Activated T-helper 2 cell treated with anti-CD3 and anti-CD28 coated beads, Interferon-gamma antibody, Interleukin-2, Interleukin-4, amounts not matched to agents 10 μg/mL and 5 μg/mL and 100 μg/mL, durations not matched to agents 14 hours and 24 hours and 36 hours (primary cell): ENCODE measurements at places on chromosomes 5 and 9. TPM values are rescaled to one million over a fixed set of nuclear protein-coding genes. Genes with fewer than 3 reads are reported as not detected.

GRCh38 chr9:124427281-124427680 lies 12.0 kb upstream of the PSMB7 start:
- no peak overlapping the region for H3K27ac ChIP-seq
- H3K4me1 ChIP-seq = no peaks in the 10 kb centered on the region
- no peak overlapping the region for H3K4me3 ChIP-seq
- H3K27me3 ChIP-seq = peaks cover 4% of the 10 kb centered on the region

DNA sequence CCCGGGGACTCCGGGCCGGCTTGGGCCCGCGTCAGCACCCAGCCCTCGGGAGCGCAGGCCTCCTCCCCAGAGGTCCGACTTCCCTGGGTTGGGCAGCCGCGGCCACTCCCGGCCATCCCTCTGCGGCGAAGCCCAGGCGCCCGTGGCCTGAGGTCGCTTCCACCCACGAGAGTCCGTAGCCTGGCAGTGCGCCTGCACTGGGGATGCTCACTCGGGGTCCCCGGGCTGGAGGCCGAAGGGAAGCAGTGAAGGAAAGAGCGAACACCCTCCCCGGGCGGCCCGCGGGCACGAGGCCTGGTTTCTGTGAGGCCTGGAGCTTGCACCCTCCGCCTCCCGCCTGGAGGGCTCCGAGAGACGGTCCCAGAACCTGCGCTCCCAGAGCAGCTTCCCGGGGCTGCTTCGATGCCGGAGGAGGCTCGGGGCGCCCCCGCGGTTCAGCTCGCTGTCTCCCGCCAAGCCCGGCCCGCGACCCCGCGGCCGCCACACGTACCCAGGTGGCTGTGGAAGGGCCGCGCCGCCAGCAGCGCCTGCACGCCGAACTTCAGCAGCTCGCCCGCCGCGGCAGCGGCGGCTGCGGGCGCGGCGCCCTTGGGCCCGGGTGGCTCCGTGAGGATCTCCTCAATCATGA lies 607 bp downstream of the BARX1 start:
- H3K27ac ChIP-seq = no peak overlapping the region
- H3K4me1 ChIP-seq = peaks cover 34% of the 10 kb centered on the region
- H3K27me3 ChIP-seq = peaks cover 68% of the 10 kb centered on the region
- no peak for DNase-seq
- H3K36me3 ChIP-seq = peaks cover 10% of the 10 kb centered on the region

DNA sequence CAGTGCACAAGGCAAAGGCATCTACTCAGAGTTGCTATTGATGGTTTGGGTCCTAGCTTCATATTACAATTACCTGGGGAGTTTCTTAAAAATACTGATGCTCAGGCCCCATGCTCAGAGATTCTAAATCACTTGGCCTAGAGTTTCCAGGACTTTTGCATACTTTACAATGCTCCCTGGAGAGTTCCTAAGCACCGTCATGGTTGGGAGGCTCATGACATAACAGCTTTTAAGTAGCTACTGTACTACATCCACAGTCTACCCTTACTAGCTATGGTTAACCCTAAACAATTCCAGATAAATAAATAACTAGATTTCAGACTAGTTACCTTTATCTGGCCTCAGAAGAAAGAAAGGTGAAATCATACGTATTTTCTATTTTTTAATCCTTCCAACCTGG lies 414.4 kb downstream of the PDE4D start:
- H3K4me1 ChIP-seq = peaks cover 5% of the 10 kb centered on the region
- no peaks in the 10 kb centered on the region for H3K36me3 ChIP-seq
- no peaks in the 10 kb centered on the region for H3K27me3 ChIP-seq
- no peak overlapping the region for H3K27ac ChIP-seq

- H3K27ac ChIP-seq = no peak overlapping the region
- H3K36me3 ChIP-seq = no peaks in the 10 kb centered on the region
- H3K4me3 ChIP-seq = no peak overlapping the region
Measured at GRCh38 chr5:82862711-82863110, 214.5 kb downstream of the TMEM167A start.

DNA sequence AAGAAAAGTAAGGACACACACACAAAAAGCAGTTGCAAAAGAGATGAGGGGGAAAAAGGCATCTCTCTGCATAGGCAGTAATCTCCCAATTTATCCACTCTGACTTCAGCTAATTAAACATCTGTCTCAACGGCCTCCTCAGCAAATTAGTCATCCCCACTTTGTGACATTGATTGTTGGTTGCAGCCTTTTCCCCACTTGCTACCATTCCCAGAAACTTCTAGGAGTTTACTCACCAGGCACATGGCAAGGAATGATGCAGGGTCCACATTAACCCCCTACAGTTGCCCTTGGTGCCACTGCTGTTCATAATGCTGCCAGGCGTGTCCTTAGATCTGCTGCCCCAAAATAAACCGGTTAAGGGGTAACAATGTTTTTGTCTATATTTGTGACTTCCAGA lies 174.6 kb downstream of the MAPKAP1 start:
- DNase-seq = no peak
- no peaks in the 10 kb centered on the region for H3K27me3 ChIP-seq
- H3K27ac ChIP-seq = no peak overlapping the region
- H3K4me1 ChIP-seq = peaks cover 30% of the 10 kb centered on the region
- no peak overlapping the region for H3K4me3 ChIP-seq

- H3K4me3 ChIP-seq = no peak overlapping the region
- peaks cover 2% of the 10 kb centered on the region for H3K27me3 ChIP-seq
- no peaks in the 10 kb centered on the region for H3K4me1 ChIP-seq
- no peaks in the 10 kb centered on the region for H3K36me3 ChIP-seq
- no peak for DNase-seq
Measured at GRCh38 chr5:175207321-175208040, 236.5 kb downstream of the DRD1 start.

DNA sequence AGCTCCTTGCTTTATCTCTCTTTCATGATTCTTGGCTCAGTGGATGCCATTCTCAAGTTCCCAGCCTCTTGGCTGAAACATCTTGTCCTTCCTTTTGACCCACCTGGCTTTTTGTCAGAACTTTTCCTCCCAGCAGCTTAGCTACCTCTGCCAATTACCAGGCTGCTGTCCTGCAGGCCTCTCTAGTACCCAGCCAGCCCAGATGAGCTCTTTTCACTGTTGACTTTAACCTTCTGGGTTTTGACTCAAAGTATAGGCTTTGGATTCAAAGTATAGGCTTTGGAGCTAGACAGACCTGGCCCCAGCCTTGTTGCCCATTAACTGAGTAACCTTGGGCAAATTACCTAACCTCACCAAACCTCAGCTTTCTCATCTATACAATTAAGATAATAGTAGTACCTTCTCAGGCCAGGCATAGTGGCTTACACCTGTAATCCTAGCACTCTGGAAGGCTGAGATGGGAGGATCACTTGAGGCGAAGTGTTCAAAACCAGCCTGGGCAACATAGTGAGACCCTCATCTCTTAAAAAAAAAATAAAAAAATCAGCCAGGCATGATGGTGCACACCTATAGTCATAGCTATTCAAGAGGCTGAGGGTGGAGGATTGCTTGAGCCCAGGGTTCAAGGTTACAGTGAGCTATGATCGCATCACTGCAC lies 6.6 kb upstream of the TMEFF1 start:
- no peak overlapping the region for H3K27ac ChIP-seq
- no peak for DNase-seq
- no peak overlapping the region for H3K4me3 ChIP-seq

GRCh38 chr5:168076561-168076991 lies 214.9 kb upstream of the WWC1 start:
- no peak overlapping the region for H3K4me3 ChIP-seq
- peaks cover 9% of the 10 kb centered on the region for H3K4me1 ChIP-seq
- no peak for DNase-seq
- H3K27me3 ChIP-seq = peaks cover 4% of the 10 kb centered on the region

DNA sequence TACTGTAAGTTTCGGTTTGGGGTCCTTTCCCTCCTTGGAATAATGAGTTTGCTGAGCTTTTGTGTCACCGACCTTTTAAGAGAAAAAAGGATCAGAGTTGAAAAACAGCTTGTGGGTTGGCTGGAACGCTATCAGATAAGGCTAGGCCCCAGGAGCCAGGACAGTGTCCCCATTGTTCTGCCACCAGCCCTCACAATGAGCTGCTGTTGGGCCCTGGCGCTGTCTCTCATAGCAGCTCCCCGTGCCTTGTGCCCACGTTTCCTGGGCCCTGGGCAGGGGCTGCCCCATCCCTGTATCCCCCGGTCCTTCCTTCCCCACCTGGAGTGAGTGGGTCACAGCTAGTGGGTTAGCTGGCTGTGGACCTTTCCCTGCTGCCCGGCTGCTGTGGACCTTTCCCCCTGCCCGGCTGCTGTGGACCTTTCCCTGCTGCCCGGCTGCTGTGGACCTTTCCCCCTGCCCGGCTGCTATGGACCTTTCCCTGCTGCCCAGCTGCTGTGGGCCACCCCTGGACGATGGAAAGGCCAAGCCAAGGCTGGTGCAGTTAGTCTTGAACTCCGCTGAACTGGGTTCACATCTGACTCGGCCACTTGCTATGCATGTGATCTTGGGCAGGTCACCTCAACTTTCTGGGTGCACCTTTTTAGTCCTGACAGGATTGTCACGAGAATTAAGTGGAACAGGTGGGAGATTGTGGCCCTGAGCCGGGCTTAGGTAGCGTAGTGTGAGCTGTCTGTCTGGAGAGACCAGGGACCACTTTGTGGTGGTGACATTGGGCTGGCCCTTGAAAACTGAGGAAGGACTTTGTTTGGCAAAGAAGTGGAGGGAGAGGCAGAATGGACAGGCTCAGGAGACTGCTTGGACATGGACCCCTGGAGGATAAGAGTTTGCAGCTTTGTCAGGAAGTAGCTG lies 99.5 kb downstream of the DAB2IP start:
- no peaks in the 10 kb centered on the region for H3K36me3 ChIP-seq
- no peak overlapping the region for H3K27ac ChIP-seq
- H3K4me3 ChIP-seq = no peak overlapping the region
- no peak for DNase-seq
- H3K27me3 ChIP-seq = no peaks in the 10 kb centered on the region

- H3K36me3 ChIP-seq = no peaks in the 10 kb centered on the region
- H3K4me3 ChIP-seq = no peak overlapping the region
- H3K27me3 ChIP-seq = no peaks in the 10 kb centered on the region
- no peak overlapping the region for H3K27ac ChIP-seq
- no peaks in the 10 kb centered on the region for H3K4me1 ChIP-seq
Measured at GRCh38 chr5:151475388-151475787, 28.0 kb downstream of the SLC36A1 start.

Gene EGFLAM
- total RNA-seq = not detected in 2 replicates

Gene FGD3
- 41.4 and 42.9 TPM in 2 replicates for total RNA-seq

Gene TLR4
- not detected in 2 replicates for total RNA-seq

Gene TMEM250
- total RNA-seq = 43.1 and 43.5 TPM in 2 replicates

Gene MAMDC4
- 19.0 and 21.0 TPM in 2 replicates for total RNA-seq
